ENCODE measurements at places on chromosomes 3 and 15.

GRCh38 chr3:182959474-182960350 is 20.6 kb downstream of the DCUN1D1 start:
- DNase-seq, result no peak

GRCh38 chr3:12681943-12682390 is 18.1 kb upstream of the RAF1 start:
- DNase-seq, result no peak

DNA sequence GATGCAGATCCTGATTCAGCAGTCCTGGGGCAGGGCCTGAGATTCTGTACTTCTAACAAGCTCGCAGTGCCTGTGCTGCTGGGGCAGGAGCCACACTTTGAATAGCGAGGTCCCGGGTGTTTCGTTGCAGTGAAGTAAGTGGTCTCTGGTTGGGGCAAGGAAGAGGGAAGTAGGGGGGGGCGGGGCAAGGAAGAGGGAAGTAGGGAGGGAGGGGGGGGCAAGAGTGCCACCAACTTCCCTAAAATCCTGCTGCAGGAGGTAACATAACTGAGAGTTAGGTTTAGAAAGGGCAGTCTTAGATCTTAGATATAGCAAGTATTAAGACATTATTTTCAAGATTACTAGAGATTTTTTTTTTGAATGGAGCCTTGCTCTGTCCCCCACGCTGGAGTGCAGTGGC is 35.5 kb downstream of the CRTAP start:
- no peak for DNase-seq

GRCh38 chr15:100297812-100298211 is 44.0 kb downstream of the ADAMTS17 start:
- DNase-seq, result no peak

DNA sequence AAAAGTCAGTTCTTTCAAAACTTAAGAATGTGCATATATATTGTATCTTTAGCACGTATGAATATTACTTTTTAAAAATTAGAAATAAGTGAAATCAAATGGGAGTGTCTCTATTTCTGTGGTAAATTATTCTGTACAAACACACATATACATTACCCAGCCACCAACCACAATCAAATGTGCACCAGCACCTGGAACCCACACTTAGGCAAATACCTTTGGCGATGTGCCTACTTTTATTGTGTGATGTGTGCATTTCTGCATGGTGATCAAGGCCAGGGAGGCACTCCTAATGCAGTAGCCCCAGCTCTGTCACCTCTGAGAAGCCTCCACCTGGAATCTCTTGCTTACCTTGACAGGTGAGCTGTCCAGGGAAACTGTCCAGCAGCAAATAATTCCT is 76.9 kb downstream of the PIK3R4 start:
- DNase-seq, result no peak

DNA sequence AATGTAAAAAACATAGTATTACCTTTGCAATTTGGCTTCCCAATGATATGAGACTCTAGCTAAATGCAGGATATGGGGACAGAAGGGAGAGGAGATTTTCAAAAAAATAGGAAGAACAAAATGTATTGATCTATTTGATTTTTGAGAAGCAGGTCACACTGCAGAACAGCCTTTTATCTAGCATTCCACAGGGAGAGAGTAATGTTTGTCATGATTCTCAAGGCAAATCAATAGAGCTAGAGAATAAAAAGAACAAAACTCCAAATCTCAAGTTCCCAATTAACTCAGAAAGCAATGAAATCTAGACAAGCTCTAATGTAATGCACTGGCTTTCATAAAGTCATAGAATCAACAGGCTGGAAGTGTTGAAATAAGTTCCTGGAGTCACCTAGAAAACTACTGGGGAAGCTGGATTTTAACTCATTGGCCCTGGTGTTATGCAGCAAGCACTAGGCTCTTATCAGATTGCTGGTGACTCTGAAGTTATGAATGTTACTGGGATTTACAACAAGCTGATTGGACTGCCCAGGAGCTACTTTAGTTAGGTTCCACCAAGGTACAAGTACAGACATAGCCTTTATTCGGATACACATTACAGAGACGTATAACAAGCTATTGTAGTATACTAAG is 442.8 kb downstream of the FGF12 start:
- no peak for DNase-seq

GRCh38 chr3:157122116-157122515 is 37.8 kb downstream of the CCNL1 start:
- no peak for DNase-seq

DNA sequence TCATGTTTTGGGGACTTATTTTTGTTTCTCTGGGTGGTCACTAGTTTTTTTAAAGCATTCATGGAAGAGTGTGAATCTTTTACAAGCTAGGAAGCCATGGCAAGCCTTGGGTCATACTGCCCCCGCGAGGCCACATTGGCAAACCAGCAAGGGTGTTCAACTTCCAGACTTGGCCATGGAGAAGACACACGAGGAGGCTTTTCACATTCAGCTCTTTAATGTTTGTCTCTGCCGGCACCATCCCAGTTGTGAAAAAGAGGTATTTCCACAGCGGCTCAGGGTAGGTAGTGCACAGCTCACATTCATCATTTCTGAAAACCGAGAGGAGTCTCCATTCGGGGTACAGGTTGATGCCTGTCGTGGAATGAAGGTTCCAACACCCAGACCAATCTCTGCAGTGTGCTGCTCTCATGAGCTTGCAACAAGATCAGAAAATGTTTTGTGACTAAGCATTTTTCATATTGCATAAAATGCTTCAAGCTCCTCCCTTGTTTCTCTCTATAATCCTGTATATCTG is 7.7 kb downstream of the CCR5 start:
- no peak for DNase-seq

GRCh38 chr3:117104381-117104780 is 394.8 kb downstream of the TUSC7 start:
- no peak for DNase-seq

Data from DMS153 (cell line).